ENCODE measurements at places on chromosomes 6 and 20.

GRCh38 chr20:45066372-45066771 is 34.6 kb downstream of the KCNS1 start:
- DNase-seq, result peak; percentile 52

DNA sequence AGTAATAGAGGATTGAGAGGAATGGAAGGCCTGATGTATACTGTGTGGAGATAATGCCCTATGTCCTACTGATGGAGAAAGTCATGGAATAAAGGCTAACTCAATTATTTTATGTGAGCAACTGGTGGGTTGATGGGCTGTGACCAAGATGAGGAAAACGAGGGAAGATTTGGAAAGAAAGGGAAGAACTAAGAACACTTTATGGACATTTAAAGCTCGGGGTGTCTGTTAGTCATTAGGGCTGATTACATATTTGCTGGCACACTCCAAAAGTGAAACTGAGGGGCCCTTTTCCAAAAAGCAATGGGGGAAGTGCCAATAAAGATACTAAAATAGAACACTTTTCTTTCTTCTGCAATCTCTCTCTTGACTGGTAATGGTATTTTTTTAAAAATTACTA is 439.5 kb downstream of the PLCB1 start:
- no peak for DNase-seq

GRCh38 chr6:130720076-130720715 is 107.0 kb upstream of the SMLR1 start:
- no peak for DNase-seq

- DNase-seq, result no peak
Observed at GRCh38 chr6:142207265-142207877, 60.3 kb downstream of the VTA1 start.

DNA sequence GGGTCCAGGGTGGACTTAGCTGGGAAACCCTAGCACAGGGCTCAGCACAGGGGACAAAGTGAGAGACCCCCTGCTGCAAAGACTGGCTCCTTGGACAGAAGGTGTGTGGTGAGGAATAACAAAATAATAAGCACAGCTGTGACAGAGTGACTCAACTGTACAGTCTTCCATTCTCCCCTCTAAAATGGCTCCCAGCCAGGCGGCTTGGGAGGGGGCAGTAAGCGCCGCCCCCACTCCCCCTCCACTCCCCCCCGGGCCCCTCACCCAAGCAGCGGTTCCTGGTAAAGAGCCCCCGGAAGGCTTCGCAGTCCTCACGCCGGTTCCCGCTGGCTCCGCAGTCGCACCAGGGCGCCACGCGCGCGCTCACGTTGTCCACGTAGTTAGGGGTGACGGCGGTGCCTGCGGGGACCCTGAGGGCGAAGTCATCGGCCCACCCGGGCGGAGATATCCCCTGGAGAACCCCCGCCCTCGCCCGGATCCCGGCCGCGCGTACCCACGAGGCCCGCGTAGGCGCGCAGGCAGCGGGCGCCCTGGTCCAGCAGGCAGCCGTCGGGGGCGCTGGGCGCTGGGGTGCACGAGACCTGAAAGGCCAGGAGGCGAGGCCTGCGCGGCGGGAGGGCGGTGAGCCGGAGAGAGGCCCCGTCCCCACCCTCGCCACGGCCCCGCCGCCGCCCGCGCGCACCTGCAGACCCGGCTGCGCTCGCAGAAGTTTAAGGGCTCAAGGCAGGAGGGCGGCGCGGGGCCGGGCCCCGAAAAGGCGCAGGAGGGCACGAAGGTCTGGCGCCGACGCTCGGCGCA is 2.7 kb downstream of the GFRA4 start:
- DNase-seq, result no peak

DNA sequence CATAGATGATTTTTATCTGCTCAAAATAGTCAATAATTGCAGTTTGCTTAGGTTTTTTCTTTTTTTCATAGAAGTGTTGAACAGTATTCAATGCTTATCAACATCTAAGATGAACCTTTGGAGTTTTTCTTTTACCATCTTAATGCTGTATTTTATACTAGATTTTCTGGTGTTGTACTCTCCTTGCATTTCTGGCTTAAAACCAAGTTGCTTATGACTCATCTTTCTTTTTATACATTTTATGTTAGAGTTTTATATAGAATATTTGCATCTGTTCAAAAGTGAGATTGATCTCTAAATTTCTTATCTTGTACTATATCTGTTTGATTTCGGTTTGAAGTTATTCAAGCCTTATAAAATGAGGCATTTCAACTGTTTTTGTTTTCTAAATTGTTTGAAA is 232.5 kb downstream of the RFPL4B start:
- DNase-seq, result no peak

DNA sequence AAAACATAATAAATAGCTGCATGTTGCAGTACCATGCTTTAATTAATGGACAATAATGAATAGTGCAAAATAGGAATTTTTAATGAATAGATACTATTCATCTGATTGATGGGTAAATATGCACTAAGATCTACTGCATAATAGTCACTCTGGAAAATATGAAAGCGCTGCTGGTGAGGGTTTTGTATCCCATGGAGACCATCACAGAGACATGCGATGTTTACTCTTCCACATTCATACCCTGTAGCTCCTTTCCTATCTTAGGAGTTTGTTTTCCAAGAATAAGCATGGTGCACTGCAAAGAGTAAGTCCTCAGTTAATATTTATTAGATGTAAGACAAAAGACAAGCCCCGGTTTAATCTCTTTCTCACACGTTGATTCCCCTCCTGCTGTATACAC is 81.4 kb downstream of the NRSN1 start:
- no peak for DNase-seq

- no peak for DNase-seq
Observed at GRCh38 chr20:17556837-17557674, 12.8 kb upstream of the DSTN start.

- no peak for DNase-seq
Observed at GRCh38 chr6:42616716-42617115, 52.9 kb downstream of the UBR2 start.

- no peak for DNase-seq
Observed at GRCh38 chr20:15155848-15156401, 818.5 kb upstream of the FLRT3 start.

GRCh38 chr6:1013656-1014430 is 298.1 kb upstream of the FOXQ1 start:
- DNase-seq, result no peak

DNA sequence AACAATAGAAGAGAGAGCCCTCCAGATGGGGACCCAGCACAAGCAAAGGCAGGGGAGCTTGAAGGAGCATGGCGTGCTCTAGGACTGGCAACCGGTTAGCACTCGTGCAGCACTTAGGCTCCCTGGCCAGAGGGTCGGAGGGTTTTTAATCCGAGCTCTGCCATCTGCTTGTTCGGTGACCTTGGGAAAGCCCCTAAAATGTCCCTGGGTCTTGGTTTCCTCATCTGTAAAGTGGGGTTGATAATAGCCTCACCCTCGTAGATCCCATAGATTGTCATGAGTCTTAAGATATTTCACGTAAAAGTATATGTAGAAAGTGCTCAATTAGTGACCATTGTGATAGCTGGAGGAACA is 16.6 kb upstream of the HCK start:
- DNase-seq, result no peak

- DNase-seq, result no peak
Observed at GRCh38 chr20:15756002-15756753, 817.1 kb downstream of the KIF16B start.

DNA sequence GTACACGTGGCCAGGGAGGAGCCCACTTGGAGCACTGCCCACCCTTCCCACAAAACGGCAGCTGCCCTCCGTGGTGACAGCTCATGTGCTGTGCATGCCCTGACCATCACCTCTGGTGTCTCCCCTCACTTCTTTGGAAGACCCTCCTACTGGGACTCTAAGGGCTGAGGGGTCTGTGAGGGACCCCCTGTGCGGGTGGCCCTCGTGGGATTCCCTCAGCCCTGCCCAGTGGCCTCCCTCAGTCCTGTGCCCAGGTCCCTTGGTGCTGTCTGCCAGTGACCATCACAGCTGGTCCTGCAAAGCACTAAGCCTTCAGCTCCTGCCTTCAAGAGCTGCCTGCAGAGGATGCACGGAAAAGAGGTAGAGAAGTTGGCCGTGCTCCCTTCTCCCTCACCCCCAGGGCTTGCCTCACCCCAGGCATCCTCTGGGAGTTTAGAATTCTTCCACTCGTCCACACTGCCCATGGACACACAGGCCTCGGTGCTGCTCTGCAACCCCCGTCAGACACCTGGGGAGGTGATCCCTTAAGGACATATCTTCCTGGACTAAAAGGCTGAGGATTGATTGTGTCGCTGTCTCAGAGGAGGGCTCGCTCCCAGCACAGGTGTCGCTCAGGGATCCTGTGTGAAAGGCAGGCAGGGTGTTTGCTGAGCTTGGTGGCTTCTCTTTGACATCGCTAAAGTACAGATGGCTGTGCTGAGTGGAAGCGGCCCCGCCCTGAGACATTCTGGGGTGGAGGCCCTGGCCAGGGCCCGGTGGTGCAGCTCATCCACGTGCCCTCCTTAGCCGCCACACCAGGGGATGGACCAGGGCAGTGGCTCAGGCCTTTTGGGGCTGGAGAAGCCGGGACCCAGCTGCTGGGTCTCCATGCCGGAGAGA is 119.5 kb upstream of the FRMD1 start:
- no peak for DNase-seq

DNA sequence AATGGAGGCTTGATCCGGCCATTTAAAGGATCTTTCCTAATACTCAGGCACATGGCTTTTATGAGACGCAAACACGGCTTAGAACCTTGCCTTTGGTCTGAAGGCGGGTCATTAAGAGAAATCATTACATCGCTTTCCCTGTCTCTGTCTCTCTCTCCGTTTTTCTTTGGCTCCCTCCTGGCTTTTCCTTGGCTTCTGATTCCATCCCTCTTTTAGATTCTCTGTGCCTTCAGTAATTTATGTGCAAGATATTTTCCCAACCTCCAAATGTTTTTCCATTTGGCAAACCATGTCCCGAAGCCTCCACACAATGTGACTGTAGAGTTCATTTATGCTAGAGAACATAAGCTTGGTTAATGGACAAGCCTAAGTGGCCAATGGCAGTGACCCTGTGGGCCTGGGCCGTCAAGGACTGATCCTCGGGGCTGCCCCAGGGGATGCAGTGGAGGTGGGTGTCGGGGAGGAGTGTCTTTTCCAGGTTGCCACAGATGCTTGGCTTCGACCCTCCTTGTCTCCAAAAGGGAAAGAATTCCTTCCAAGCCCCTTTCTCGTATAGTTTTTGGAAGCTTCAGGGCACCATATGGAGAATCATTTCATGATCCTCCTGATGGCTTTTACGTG is 157.0 kb downstream of the SCML4 start:
- DNase-seq, result no peak

DNA sequence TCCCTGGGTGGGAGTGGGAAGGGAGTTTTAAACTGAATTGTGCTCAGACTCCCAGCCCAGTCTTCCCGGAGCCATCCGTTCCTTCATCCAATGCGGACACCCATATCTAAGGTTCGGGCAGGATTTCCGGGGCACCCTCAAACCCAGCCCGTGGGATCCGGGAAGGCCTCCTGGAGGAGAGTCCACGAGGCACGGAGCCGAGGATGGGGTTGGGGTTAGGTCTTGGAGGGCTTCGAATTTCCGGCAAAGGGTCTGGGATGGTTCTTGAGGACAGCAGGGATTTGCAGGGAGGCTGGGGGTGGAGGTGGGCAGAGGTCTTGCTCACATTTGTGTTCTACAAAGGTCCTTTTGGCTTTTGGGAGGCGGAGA is 49.5 kb upstream of the SLC32A1 start:
- DNase-seq, result no peak

DNA sequence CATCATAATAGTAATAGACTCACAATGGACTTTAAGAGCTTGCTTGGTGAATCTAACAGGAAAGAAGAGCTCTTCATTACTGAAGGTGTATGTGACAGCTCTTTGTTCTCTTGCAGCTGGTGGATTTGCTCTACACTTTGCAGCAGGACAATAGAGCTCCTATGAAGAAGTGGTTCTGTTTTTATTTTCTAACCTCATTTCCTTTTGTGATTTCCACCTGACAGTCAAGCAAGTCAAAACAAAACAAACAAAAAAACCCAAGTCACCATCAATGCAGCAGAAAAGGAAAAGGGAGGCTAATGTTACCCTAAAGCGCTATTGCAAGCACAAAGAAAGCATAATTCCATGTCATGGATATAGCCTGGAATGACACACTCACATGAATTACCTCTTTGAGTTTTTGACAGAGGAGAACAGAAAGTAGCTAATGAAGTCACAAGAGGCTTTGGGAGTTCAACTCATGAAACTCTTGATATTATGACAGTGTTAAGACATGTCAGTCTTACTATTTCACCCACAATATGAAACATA is 1188.1 kb downstream of the EPHA7 start:
- no peak for DNase-seq

DNA sequence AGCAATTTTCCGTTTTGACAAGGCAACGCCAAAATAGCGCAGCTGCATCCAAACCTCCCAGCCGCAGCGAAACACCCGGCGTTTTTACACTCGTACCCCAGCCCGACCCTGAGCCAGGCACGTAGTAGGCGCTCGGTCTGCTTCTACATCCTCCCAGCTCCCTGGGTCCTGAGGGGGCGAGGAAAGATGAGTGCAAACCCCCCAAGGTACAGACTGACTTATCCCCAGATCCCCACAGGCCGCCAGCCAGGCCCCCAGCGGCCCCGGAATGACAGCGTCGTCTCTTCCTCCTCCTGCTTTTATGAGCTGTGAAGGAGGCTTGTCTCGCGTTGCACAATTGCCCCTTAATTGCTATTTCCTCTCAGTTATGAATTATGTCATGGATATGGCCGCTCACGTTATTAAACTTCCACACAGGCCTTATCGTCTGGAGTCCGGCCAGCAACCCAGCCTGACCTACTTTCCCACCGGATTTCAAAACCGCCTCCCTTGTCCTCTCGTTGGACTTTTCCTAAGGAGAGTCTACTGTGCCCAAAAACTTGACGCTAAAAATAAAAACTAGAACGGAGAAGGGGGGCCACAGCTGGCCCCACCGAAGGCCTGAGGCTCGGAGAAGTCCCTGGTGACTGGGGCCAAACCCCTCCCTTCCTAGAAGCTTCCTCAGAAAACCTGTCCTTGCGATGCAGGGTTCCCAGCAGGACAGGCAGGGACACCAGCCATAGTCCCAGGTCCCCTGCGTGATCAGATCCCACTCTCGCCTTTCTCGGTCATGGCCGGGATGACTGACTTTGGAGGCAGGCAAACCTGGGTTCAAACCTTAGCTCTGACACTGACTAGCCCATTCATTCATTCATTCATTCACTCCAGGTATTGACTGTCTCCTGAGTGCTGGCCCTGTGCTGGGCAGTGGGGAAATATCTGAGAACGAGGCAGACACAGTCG is 130.9 kb upstream of the PTPN1 start:
- no peak for DNase-seq

GRCh38 chr20:61989741-61990140 is 75.9 kb downstream of the TAF4 start:
- DNase-seq, result no peak

Measured in epithelial cell of proximal tubule (primary cell).